CD4-positive, alpha-beta T cell treated with Interleukin-4 for 1 hour (primary cell): ENCODE measurements at places on chromosomes 1 and 21.

DNA sequence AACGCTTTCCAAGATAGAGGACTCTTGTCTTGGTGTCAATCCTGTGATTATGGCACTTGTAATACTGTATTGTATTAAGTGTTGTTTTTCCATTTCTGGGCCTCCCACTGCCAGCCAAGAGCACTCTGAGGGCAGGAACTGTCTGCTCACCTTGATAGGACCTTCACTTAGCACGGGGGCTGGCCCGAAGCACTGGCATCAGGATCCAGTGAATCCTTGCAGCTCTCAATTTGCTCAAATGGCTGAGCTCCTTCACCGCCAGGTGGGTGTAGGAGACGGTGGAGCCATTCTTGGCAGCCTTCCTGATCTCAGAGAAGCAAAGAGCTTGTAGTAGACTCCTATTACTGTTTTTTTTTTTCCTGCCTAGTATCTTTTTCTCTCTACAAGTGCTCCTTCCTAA is 17.7 kb downstream of the MECR start:
- no peak for DNase-seq

DNA sequence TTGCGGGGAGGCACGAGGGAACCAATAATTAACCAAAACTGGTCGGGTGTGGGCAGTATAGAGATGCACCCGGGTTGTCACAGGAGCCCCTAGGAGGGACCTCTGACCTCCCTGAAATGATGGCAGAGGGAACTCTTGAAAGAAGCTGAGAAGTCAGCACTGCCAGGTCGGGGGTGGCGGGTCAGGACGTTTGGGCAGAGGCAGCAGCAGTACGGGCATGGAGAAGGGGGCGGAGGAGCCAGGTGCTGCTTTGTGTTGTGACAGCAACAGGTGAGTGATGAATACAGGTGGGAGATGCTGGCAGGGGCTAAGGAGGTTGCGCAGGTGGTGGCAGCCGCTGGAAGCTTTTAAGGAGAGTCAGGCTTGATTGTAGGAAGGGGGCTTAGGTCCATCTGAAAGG is 11.7 kb downstream of the TNFRSF1B start:
- no peak for DNase-seq

- no peak for DNase-seq
These were observed 2.1 kb downstream of the RYR2 start for GRCh38 chr1:237043846-237044636.

DNA sequence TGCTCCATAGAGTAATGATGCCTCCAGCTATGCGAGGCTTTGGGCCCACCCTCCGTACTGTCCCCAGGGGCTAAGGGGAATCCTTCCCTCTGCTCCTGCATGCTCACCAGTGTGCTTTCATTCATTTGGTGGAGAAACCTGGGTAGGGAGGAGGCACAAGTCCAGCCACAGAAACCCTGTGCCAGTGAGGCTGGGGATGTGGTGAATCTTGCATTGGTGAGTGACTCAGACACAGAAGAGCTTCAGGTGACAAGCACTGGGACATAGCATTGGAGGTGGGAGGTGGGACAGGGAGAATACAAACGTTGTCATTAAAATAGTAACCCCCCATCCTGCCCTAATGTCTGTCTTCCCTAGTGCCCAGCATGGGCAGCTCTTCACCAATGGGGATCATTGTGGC is 5.2 kb downstream of the FCGR2A start:
- DNase-seq = no peak

GRCh38 chr1:17665950-17666720 is 89.0 kb upstream of the ACTL8 start:
- no peak for DNase-seq

GRCh38 chr1:101130673-101131072 is 105.1 kb upstream of the DPH5 start:
- no peak for DNase-seq

GRCh38 chr1:923991-924655 is 400 bp downstream of the SAMD11 start:
- DNase-seq = no peak

GRCh38 chr1:214861615-214862014 is 220.9 kb upstream of the KCNK2 start:
- DNase-seq = no peak

DNA sequence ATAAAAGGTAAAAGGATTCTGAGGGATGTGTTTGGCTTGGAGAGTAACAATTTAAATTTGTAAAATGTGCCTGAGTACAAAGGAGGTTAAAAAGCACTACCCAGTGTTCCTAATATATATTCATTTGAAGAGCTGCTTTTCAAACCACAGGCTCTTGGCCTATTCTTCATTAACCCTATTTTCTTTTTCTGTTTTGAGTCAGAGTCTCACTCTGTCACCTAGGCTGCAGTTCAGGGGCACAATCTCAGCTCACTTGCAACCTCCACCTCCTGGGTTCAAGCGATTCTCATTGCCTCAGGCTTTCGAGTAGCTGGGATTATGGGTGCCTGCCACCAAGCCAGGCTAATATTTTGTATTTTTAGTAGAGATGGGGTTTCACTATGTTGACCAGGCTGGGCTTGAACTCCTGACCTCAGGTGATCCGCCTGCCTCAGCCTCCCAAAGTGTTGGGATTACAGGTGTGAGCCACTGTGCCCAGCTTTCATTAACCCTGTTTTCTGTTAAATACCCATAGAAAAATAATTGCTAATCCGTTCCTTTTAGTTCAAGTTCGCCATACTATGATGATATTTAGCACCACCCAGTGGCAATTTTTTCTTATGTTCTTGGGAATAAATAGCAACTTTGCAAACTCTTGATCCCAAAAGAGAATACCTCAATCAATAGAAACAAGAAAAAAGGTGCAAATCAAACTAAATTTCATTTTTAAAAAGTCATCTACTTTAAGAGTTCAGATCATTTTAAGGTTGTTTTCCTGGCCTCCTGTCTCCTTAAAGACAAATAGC is 30.5 kb downstream of the ZBTB8OS start:
- DNase-seq = no peak

DNA sequence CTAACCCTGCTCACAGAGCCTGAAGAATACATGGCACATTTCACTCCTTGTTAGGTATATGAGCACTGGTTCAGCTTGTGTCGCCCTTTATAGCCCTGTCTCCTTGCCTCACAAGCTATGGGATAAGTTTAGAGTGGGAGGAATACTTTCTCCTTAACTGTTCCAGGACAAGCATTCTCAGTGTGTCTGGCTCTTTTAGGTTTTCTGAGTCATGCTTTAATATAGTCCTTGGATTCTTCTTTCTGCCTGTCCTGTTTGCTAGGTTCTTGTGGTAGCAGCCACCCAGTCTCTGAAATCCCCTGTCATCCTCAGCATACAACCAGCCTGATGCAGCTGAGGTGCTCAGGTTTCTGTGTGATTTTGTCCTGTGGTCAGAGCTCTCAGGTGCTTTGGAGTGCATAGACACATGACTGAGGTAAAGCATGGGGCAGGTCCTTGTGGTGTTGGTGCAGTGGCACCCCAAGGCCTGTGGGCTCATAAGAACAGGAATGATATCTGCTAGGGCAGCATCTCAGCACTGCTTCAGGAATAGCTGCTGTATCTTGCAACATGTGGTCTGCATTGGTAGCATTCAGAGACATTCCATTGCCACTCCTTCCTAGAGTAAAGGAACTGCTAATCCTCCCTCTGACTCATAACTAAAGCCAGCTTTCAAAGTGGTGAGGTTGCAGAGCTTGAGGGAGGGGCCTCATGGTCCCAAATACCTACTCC is 14.2 kb upstream of the CASQ2 start:
- DNase-seq = no peak

- no peak for DNase-seq
These were observed 173.6 kb upstream of the SGIP1 start for GRCh38 chr1:66360285-66360724.

DNA sequence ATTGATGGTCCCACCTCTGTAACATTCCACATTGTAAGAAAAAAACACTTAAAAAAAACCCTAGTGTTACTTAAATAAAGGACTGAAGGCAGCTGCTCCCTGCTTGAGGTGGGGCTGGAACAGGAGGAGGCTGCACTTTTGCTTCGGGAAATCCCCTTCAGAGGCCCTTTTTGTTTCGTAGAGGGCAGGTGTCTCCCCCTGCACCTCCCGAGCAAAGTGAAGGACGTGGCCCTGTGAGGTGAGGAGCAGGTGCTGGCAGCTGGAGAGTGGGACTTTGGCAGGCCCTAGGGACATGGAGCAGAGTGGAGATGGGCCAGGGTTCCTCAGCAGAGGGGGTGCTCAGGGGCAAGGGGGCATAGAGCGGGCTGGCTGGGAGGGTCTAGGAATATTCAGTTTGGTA is 33.4 kb upstream of the WNT4 start:
- DNase-seq = no peak

DNA sequence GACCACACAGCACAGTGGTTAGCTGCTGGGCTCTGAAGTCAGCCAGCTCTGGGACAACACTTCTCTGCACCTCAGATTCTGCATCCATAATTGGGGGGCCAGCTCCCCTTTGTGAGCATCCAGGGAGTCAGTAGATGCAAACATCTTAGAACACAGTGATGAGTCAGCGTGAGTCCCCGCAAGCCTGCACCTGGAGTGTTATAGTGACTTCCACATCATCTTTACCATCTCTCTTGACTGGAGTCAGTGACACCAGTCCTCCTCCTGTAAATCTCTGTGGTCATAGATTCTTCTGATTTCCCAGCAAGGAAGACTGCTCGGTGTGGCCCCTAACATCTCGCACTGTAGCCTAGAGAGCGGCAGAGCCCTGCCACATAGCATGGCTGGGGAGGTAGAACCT is 13.9 kb upstream of the EDN2 start:
- no peak for DNase-seq

- no peak for DNase-seq
These were observed 15.1 kb upstream of the AIM2 start for GRCh38 chr1:159091607-159092031.

DNA sequence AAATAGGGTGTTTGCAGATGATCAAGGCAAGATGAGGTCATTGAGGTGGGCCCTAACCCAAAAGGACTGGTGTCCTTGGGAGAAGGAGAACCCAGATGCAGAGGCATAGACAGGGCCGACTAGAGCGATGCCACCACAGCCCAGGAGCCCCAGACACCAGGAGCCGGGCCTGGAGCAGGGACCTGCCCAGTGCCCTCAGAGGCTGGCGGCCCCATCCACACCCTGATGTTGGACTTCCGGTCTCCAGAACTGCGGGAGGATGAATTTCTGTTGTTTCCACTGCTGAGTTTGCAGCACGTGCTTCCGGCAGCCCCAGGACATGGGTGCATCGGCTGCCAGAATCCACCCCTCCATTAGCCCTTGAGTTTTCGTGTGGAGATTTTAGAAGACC is 7.2 kb upstream of the ACTRT2 start:
- no peak for DNase-seq

DNA sequence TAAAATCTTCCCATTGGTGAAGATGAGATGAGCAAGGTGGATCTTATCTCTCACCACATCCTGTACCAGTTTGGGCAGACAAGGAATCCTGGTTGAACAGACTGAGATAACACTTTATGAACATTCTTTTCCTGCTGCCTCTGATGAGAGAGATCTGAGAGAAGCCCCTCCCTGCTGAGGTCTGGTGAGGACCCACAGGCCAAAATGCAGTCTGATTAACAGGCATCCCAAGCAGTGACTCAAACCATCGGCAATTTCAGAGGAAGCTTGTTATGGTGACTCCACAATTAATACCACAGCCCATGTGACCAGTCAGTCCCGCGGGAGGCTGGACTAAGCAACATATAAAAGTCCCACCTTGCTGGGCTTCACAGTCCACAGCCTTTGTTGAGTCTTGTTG is at the start of gene PRR9:
Gene PRR9 (plus strand): TSS at position 373 of the 400 bp plus-strand sequence. CDS start 561 bp downstream, outside the sequence.
- no peak for DNase-seq

DNA sequence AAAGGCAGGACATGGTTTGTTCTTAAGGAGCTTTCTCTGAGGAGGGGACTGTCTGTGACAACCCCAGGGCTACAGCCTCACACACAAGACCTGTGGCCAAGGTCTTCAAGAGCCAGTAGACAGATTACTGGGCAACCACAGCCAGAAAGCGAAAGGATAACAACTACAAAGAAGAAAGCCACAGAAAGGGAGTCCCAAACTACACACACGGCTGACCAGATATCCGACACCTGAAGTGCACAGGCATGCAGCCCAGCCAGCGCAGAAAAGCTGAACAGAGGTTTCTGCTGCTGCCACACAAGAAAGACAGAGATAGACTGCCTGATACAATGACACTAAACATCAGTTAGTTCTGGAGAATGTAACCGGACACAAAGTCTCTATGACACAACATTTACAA is 21.4 kb upstream of the NADK start:
- no peak for DNase-seq
